Omental fat pad (tissue), 4 donors: ENCODE measurements at places on chromosomes 1 and 21. TPM values are rescaled to one million over a fixed set of nuclear protein-coding genes. Genes with fewer than 3 reads are reported as not detected.

DNA sequence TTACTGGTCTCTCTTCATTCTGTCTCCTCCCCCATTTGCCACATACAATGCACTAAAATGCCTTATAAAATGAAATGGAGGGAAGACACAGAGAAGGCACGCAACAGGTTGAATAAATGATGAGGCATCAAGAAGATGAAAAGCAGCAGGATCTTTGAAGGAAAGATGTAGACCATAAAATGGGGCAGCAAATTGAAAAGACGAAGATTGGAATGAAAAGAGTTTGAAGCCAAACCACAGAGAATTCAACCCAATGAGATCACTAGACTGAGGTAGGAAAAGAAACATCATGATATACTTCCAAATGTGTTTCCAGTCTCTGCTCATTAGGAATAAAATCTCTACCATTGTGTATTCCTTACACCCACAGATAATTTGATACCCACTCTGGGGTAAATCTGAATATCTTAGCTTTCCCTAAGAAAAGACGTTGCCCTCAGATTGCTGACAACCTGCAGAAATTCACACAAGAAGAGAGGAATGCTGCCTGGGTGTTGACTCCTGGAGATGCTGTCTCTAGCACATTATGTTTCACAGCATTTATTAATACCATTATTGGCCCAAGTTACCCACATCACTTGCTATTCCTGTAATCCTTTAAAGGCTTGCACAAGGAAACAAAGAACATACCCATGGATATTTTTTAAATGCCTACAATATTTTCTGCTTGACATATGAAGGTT lies 230.9 kb downstream of the LTN1 start:
- DNase-seq, result no peak

DNA sequence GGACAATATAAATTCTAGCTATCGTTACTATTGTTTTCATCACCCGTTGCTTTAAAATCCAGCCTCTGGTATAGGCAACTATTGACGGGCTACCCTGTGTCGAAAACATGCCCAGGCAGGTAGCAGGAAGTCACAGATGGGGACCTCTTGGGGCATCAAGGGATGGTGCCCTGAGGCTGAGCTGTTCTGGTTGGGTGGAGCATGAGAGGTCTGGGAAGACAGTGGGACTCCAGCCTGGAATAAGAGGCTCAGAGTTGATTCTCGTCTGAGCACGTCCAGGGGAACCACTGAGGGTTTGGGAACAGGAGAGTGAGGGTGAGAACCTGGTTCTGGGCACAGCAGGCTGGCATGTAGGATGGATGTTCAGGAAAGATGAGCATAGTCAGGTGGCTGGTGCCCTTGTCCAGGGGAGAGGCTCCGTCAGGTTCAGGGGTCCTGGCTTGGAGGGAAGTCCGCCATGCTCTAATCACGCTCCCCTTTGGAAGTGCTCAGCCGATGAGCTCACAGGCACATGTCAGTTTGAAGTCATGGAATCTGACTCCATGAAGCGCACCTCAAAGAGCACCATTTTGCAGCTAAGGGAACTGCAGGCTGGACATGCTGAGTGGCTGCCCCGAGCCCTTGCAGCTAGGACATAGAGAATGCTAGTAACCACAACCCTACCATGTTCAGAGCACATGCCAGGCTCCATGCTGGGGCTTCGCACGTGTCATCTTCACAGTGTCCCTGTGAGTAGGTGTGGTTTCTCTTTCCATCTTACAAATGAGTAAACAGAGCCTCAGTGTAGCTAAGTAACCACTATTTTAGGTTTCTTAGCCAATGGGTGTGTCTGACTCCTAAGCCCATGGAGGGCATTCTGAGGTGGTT lies 21.0 kb downstream of the PCSK9 start:
- DNase-seq, result no peak

GRCh38 chr1:200369131-200369530 lies 40.7 kb downstream of the ZNF281 start:
- DNase-seq, result no peak

GRCh38 chr1:241762713-241763339 lies 85.2 kb upstream of the EXO1 start:
- no peak for DNase-seq

DNA sequence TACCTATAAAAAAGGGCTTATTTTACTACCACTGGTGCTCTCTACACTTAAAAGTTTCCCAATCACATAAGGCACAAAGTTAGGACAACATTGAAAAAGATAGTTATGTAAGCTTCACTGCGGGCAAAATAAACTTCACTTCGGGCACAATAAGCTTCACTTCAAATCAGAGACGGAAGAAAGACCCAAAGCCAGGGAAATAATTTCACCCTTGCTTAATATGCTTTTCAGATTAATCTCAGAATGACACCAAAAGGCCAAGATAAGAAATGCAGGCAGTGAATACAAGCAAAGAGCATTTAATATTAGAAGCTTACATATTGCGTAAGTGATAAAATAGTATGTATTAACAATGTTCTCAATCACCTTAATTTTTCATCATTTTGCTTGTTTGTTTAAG lies 444.2 kb downstream of the SETD4 start:
- no peak for DNase-seq

DNA sequence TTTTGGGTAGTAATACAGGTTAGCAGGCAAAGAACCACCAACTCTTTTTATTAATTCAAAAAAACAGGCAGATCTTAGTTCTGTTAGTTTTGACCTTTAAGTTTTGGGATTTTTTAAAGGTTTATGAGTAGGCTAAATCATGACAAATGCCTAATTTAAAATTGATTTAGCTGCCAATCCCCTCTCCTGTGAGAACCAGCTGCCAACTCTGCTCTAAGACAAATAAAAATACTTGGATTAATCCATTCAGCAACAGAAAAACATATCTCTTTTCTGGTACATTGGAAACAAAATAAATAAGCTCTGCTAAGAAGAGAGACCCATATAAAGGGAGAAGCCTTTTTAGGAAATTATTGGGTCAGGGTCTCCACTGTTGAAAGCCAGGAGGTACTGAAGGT lies 160.8 kb downstream of the NTMT2 start:
- no peak for DNase-seq

DNA sequence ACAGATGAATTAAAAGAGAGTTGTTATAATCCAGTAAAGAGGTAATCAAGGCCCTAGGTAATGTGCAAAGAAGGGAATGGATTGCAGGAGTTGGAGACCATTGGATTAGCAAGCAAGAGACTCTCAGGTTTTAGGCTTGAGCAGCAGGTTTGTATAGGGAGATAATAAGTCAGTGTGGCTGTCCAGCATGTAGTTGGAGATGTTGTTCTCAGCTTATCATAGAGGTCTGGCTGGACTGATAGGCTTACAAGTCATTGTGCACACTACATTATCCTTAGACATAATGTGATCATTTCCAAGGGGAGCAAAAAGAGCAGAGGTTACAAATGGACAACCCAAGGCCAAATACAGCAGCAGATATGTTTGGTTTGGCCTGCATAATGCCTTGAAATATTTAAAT lies 45.9 kb upstream of the SAMD13 start:
- no peak for DNase-seq

DNA sequence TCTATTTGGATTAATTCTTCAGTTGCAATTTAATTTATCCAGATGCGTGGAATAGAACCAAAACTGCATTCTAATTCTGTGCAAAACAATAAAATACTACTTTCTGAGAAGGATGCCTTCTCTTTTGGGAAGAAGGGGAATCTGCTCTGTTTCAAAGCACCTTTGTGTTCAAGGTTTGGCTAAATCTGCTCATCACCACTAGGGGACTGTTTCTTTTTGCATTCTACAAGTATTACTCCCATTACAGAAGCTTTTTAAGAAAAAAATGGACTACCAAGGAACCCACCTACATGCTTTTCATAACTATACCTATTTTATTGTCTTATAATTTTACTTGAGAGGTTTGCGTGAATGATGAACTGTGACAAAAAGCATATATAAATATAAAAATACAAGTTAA lies 18.2 kb downstream of the MRPS6 start:
- no peak for DNase-seq

- DNase-seq, result no peak
These were observed 3.2 kb upstream of the ATP13A2 start for GRCh38 chr1:17014671-17015567.

- DNase-seq, result no peak
These were observed 14.9 kb upstream of the LRRC3 start for GRCh38 chr21:44440241-44441040.

- DNase-seq, result peak; percentile 29
These were observed 607 bp downstream of the BTG3 start for GRCh38 chr21:17612023-17612564.

DNA sequence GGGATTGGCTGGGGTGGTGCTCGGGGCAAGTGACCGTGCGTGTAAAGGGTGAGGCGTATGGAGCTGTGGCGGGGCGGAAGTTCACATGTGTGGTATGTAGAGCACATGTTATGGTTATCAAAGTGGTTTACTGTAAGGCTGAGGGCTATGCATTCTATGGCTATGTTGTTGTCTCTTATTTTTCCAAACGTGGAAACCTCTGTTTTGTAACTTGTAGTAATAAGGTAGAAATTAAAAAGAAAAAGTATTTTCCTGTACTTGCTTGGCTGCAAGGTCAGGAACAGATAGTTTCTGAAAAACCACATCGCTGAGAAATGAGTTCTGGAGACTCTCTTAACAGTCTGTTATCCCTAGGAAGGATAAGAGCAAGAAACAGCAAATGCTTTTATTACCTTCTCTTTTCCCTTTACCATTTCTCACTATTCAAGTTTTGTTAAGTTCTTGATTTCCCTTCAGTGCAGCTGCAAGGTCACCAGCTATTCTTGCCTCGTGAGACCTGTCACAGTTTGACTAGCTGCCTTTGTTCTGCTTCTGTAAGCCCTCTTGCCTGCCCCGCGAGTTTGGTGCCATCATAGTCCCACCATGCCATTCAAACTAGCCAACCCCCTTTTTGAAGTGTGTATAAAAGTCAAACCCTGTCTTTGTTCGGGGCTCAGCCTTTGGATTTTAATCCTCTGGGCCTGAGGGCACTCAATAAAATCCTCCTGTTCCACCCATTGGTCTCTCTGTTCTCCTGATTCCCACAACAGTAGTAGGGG lies 9.5 kb downstream of the RNU1-2 start:
- DNase-seq, result peak; percentile 22

DNA sequence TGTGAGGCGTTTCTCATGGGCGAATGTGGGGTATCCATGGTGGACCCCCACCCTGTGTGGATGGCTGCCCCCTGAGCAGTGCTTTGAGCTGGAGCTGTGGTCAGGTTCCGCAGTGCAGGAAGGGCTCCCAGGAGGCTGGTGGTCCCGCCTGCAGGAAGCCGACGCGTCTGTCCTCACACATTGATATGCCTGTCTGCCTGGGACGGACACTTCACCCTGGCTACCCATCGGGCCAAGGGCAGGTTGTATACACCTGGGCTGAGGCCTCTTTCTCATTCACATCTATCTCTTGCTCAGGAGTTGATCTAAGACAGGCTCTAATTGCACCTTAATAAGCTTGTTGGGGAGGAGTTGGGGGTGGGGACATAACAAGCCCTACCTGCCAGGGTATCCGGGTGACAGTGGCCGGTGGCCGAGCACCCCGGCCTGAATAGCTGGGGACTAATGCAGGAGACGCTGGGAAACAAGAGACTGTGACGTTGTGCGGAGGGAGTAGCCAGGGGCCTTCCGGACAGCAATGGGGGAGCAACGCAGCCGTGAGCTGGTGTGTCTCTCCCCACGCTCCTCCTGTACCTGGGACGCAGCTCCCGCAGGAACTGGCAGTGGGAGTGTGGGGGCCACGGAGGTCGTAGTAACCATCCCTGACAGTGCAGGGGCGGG lies 21.7 kb downstream of the PDXK start:
- DNase-seq, result no peak

DNA sequence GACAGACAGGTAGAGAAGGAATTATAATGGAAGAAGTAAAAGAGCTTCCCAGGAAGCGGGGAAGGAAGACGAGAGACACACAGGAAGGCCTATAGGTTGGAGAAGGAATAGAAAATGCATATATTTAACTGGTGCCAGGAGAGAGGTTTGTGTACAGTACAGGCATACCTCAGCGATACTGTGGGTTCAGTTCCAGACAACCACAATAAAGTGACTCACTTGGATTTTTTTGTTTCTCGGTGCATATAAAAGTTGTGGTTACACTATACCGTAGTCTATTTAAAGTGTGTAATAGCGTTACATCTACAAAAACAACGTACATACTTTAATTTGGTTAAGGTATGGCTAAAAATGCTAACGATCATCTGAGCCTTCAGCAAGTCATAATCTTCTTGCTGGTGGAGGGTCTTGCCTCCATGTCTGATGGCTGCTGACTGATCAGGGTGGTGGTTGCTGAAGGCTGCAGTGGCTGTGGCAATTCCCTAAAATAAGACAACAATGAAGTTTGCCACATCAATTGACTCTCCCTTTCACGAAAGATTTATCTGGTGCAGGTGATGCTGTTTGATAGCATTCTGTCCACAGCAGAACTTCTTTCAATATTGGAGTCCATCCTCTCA lies 16.0 kb downstream of the YARS1 start:
- DNase-seq, result no peak

DNA sequence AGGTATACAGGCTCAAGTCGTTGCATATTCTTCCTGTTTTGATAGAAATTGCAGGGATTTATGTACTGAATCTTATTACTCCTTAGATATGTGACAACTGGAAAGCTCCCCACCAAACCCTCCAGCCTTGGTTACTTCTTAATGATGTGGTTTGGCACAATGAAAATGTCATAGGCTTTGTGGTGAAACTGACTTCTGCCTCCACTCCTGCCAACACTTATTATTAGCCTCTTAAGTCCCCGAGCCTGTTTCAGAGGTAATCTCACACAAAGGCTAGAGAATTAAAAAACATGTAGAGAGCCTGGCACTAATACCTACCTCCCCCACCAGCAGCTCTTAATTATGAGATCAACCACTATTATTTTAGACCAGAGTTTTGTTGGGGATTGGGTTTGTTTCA lies 4.2 kb downstream of the COX20 start:
- no peak for DNase-seq

GRCh38 chr1:47931395-47931794 lies 65.8 kb downstream of the TRABD2B start:
- no peak for DNase-seq

DNA sequence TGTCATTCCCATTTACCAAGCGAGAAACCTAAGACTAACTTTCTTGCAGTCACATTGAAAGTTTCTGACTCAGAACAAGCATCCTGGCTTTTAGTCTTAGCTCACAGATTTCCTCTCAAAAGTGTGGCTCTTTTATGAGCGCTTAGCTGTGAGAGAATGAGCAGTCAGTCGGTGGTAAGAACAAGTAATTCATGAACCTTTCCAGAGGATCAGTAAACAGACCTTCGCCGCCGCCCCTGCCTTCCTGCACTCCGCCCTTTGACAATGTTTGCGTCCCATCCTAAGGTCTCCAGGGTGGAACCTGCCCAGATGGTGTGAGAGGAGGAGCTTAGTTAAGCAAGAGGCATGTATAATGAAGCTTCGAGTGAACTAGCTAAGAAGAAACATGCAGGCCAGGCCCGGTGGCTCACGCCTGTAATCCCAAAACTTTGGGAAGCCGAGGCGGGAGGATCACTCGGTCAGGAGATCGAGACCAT lies 142.4 kb downstream of the GLUL start:
- no peak for DNase-seq

- DNase-seq, result no peak
These were observed 123.3 kb downstream of the GRIK3 start for GRCh38 chr1:36910886-36911540.

The NUDT17 gene
- 2.3 TPM for total RNA-seq

The SLC45A1 gene
- 2.3 TPM for total RNA-seq

The SIPA1L2 gene
- 111 TPM for total RNA-seq

The LRRC7 gene
- total RNA-seq, result not detected

The SPRR2G gene
- not detected for total RNA-seq

The CACNA1S gene
- total RNA-seq, result not detected
